Pulmonary artery endothelial cell (primary cell): ENCODE measurements at places on chromosomes 5 and 9.

GRCh38 chr5:1429066-1429465, 16.2 kb downstream of the SLC6A3 start:
- no peak for DNase-seq

DNA sequence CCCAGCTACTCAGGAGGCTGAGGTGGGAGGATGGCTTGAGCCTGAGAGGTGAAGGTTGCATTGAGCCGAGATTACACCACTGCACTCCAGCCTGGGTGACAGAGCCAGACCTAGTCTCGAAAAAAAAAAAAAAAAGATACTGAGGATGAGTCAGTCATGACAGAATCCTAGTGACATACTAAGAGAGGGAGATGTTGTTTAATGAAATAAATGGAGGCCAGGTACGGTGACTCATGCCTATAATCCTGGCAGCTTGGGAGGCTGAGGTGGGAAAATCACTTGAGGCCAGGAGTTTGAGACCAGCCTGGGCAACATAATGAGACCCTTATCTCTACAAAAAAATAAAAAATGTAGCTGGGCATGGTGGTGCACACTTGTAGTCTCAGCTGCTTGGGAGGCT, 107.2 kb downstream of the ZFAND5 start:
- no peak for DNase-seq

GRCh38 chr9:97474372-97474925, 27.0 kb upstream of the TMOD1 start:
- no peak for DNase-seq

- no peak for DNase-seq
Measured at GRCh38 chr5:137491121-137491520, 8.0 kb downstream of the SPOCK1 start.

GRCh38 chr5:134530301-134531077, 5.0 kb downstream of the JADE2 start:
- no peak for DNase-seq

DNA sequence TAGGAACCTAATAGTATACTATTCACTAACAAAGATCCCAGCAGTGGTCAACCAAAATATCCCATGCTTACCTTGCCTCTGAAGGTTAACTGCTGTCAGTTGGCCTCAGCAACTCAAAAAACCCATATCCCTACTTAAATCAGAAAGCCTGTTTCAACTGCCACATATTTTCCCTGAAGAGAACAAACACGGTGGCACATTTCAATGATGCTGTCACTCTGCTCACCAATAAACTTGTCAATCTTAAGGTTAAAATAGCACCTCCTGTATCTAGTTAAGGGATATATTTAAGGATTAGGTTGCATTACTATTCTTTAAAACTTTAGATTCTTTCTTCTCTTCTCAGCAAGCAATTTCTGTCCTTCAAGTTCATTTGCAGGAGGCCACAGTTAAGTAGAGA, 986.9 kb downstream of the CDH18 start:
- no peak for DNase-seq

DNA sequence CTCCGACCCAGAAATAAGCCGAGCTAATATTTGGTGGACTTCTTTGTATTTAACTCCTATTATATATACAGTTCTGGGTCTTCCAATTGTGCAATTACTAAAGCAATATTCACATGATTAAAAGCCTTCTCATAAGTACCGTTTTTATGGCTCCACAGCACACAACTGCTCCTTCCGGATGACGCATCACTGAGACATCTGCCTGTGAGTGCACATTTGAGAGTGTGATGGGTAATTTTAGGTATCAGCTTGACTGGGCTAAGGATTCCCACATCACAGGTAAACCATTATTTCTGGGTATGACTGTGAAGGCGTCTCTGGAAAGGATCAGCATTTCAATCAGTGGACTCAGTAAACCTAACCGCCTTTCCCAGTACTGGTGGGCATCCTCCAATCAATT, 77.5 kb upstream of the SYK start:
- DNase-seq, result no peak

DNA sequence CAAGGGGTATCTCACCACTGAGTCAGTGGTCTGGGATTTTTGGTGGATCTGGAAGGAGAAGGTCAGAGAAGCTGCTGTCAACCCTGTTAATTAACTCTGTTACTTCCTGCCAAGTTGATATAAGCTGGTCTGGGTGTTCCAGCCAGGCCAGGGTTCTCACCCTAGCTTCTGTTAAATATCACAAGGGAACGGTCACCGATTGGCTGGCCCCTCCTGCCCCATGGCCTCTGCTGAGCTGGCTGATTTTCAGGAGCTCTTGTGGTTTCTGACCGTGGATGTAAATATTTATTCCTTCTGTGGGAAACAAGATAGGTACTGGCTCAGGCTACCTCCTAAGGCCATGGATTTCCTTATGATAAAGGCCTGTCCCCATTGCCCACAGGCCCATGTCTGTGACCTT, 1.0 kb downstream of the ADAMTS13 start:
- no peak for DNase-seq

- no peak for DNase-seq
Measured at GRCh38 chr5:6264394-6264793, 114.0 kb downstream of the MED10 start.

GRCh38 chr9:133436681-133437080, 14.5 kb downstream of the ADAMTS13 start:
- DNase-seq, result no peak

- DNase-seq, result no peak
Measured at GRCh38 chr5:73120222-73121118, at the start of gene TMEM171. TSS of gene TMEM171 (plus strand) at chr5:73120575. CDS start at chr5:73123374, 2,799 bp downstream.

GRCh38 chr5:54022223-54022622, 288.1 kb downstream of the ARL15 start:
- no peak for DNase-seq

DNA sequence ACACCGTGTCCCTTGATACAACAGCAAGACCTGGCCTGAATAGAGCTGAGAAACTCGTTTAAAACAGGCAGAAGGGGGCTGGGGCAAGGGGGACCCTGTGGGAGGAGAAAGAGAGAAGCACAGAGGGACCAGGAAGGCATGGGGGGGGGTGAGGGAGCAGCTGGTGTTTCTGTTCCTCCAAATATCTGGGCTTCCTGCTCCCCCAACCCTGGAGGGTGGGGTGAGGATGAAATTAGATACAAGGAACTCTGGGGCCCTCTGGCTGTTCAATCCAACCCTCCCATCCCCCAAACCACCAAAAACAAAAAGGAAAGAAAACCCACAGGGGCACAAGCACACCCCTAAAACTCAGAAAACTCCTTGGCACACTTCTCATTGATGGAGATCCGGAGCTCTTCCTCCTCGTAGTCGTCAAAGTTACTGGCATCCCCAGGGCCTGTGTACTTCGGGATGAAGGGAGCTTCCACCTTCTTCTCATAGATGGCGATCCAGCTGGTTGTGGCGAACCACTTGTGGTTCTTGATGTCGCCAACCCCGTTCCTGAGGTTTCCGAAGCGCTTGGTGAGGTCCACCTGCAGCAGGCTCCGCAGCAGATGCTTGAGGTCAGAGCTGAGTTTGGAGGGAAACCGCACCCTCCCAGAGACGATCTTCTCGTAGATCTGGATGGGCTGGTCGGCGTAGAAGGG, 1.1 kb downstream of the PRKACG start:
- no peak for DNase-seq

DNA sequence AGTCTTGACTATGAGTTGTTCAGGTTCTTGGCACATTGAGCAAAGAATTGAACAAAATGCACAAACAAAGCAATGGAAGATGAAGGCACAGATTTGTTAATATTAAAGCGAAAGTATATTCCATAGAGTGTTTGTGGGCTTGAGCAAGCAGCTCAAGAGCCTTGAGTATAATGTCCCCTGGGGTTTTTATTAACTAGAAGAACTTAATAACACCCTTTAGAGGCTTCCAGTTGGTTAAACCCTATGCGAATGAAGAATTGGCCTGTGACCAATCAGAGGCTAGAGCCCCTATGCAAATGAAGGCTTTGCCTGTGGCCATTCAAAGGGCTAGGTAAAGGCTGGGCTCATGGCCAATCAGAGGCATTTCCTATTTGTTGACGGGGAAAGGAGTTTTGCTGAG, 135.3 kb upstream of the IL12B start:
- DNase-seq, result no peak

GRCh38 chr9:89880721-89881120, 275.9 kb downstream of the GADD45G start:
- DNase-seq, result no peak

DNA sequence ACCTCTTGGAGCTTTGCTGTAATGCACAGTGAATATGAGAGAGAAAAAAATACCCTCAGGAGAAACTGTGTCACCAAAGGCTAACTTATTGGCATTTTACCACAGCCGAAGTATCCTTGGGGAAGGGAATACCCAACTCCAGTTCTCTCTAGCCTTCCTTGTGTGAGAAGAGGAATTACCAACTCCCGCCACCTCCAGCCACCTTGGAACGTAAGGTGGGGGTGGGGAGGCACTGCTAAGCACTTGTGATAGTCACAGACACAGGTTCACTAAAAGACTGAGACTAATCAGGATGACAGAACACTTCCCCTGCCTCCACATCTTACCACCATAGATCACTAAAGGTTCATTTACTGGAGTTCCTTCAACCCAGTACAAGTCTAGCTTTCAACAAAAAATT, 102.0 kb upstream of the ADAMTS19 start:
- no peak for DNase-seq

- no peak for DNase-seq
Measured at GRCh38 chr9:92278110-92278509, 15.4 kb downstream of the IARS1 start.

GRCh38 chr5:151742870-151743294, 15.5 kb downstream of the ATOX1 start:
- no peak for DNase-seq

DNA sequence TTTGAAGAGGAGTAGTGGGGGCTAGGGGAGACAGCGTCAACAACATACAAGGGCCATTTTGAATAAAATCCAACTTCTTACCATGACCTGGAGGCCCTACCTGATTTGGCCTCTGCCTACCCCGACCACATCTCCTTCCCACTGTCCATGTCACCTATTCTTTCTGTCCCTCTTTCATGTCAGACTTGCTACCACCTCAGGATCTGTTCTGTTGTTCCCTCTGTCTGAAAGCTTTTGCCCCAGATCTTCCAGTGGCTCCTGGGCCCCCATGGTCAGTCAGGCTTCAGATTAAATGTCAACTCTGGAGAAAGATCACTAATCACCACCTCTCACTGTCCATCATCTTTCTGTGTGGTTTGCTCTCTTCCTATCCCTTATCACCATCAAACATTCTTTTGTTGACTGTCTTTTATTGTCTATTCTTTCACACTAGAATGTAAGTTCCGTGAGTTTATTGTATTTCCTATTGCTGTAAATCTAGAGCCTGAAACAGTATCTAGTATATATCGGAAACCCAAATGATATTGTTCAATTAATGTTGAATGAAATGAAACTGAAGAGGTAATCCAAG, 31.2 kb upstream of the APC start:
- no peak for DNase-seq

DNA sequence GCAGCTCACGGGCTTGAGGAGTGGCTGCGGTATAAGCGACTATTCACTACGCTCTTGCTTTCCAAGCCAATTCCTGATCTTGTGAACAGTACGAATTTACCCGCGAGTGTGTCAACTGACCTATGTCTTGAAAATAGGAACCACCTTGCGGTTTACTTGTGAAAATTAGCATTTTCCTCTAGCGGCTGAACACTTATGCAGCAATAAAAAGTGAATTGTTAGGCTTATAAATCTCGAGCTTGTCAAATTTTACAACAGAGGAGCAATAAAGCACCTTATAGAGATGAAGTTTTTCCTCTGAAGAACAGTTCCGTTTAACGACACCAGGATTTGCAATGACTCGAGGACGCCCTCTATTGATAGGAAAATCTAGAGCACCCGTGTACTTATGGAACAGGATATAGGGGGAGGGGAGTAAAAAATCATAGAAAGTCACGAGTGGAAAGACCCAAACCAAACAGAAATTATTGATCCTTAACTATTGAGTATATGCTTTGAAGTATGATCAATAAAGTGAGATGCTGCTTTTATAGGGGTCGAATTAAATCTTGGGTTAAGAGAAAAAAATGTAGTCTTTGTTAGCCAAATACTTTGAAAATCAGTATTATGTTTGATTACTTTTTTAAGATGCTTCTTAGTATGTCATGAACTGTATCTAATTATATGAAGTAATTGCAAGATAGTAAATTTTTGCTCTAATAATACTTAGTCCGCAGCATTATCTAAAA, 1.9 kb upstream of the RGMB start:
- no peak for DNase-seq

GRCh38 chr5:57317341-57317740, 143.5 kb downstream of the GPBP1 start:
- DNase-seq, result no peak

DNA sequence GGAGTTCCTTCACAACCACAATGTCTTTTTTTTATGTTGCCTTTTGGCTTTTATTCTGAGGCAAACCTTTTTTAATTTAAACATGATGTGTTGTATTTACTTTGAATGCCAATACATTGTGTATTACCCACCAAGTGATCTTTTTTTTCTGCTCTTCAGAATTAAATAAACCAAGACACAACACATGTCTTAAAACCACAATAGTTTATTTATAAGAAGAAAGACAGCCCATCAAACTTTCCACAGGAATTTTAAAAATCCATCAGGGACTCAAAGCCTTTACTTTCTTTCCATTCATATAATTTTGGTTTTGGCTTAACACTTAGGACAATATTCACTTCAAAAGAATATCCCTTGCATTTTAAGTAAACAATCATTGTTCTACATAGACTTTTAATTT, 321.8 kb upstream of the MEF2C start:
- no peak for DNase-seq

DNA sequence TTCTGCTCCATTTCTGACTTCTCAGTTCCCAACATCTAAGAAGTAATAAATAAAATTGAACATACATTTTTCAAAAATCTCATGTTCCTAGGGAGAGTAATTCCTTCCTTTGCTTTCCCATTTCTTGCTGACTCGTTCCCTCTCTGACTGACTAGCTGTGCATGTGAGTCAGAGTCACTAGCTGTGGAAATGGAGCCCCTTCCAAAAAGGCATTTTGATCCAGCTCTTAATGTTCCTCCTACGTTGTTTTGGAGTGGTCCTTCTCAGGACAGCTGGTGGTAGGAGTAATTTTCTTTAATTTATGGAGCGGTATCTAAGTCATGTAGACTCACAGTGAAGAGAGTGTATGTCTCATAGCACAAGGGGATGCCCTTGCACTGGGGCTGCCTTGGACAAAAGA, 460.2 kb downstream of the GADD45G start:
- no peak for DNase-seq

- no peak for DNase-seq
Measured at GRCh38 chr9:131103535-131103934, 7.2 kb downstream of the AIF1L start.

- no peak for DNase-seq
Measured at GRCh38 chr9:124781967-124782660, 5.2 kb downstream of the OLFML2A start.

- no peak for DNase-seq
Measured at GRCh38 chr9:126472948-126473298, 140.8 kb upstream of the LMX1B start.
